ENCODE measurements at places on chromosomes 5 and 9. TPM values are rescaled to one million over a fixed set of nuclear protein-coding genes. Genes with fewer than 3 reads are reported as not detected.

The GSN gene
- total RNA-seq, result 1,757 TPM

- DNase-seq, result no peak
These were observed 110.9 kb upstream of the ADAMTSL1 start for GRCh38 chr9:18362901-18363685.

- no peak for DNase-seq
These were observed 118.0 kb upstream of the PCA3 start for GRCh38 chr9:76646249-76646648.

GRCh38 chr9:90942555-90942954 is 140.9 kb downstream of the SYK start:
- no peak for DNase-seq

- DNase-seq, result no peak
These were observed 48.8 kb upstream of the FREM1 start for GRCh38 chr9:14958989-14959388.

Data from sciatic nerve (tissue), 2 donors.